ENCODE measurements at places on chromosomes 12 and 14. TPM values are rescaled to one million over a fixed set of nuclear protein-coding genes. Genes with fewer than 3 reads are reported as not detected.

The HSPB8 gene
- total RNA-seq = 26.8 TPM

The ESR2 gene
- 0.29 TPM for total RNA-seq

The SLC39A5 gene
- not detected for total RNA-seq

The SDSL gene
- 6.1 TPM for total RNA-seq

The SAMD4A gene
- 31.7 TPM for total RNA-seq

The HDAC7 gene
- total RNA-seq = 49.3 TPM

The SAMD15 gene
- 3.3 TPM for total RNA-seq

The PIK3C2G gene
- total RNA-seq = not detected

The ERBB3 gene
- total RNA-seq = 0.33 TPM

All from smooth muscle cell of trachea (primary cell).